ENCODE measurements at places on chromosomes 5 and 9.

- no peak for DNase-seq
These were observed 1683.2 kb downstream of the MAT2B start for GRCh38 chr5:165188556-165189175.

- peak; percentile 10 for DNase-seq
These were observed 37.1 kb upstream of the FAM169A start for GRCh38 chr5:74903165-74903787.

DNA sequence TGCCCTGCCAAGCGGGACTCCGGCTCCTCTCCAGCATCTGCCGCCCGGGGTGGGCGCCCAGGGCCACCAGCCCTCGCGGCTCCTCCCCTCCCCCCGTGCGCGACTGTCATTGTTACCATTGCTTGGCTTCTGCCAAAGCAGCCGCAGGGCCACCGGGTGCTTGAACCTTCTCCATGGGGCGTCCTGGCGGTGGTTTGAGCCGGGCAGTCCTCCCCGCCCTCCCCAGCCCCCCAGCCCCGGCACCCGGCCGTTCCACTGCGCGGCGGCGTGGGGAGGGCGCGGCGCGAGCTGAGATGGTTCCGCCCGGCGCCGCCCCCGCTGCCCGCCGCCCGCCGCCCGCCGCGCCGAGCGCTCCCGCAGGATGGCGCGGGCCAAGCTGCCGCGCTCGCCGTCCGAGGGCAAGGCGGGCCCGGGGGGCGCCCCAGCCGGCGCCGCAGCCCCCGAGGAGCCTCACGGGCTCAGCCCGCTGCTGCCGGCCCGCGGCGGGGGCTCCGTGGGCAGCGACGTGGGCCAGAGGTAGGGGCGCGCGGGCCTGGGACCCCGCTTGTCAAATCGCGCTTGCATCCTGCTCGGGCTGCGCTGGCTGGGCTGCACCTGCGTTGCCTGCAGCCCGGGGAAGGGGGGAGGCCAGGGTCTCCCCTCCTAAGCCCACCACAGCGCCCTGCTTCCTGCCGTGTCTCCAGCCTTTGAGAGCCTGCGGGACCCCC is 34.4 kb downstream of the KCNT1 start:
- no peak for DNase-seq

GRCh38 chr5:16140417-16140816 is 39.2 kb downstream of the MARCHF11 start:
- DNase-seq: no peak

GRCh38 chr5:100872408-100873190 is 30.5 kb downstream of the ST8SIA4 start:
- DNase-seq: peak; percentile 15

DNA sequence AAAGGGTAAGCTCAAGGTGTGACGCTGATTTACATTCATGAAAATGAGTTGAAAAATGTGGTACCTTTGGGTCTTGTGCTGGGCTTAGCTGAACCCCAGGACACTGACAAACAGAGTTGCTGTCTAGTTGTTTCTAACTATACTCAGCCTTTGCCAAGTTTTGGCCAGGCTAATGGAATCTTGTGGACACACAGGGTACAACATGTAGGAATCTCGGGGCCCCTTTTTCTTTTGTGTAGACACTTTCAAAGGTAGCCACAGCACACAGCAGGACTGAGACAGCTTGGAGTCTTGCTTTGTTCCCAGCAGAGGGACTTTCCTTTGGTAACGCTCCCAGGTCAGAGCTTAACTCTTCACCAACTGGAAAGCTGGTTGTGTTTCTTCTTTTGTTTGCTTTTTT is 7.8 kb downstream of the LIX1 start:
- no peak for DNase-seq

DNA sequence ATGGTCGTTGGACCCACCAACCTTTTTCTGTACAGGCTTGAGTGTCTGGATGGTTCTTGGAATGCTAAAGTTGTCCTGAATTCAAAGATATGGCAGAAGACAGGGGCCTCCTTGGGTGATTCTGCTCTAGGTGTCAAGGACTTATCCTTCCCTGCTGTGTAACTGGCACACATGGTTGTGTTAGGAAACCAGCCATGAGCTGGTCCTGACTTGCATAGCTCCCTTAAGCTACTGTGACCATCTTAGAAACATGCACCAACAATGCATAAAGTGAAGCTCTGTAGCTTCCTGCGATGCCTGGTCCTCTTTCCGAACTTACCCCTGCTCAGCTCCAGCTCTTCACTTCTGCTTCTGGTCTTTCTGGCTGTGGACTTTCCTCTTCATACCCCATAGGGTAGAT is 224.6 kb downstream of the TLE4 start:
- no peak for DNase-seq

GRCh38 chr9:89533411-89534095 is 35.6 kb upstream of the SEMA4D start:
- DNase-seq: no peak

- DNase-seq: no peak
These were observed 52.2 kb downstream of the GABBR2 start for GRCh38 chr9:98656511-98656910.

DNA sequence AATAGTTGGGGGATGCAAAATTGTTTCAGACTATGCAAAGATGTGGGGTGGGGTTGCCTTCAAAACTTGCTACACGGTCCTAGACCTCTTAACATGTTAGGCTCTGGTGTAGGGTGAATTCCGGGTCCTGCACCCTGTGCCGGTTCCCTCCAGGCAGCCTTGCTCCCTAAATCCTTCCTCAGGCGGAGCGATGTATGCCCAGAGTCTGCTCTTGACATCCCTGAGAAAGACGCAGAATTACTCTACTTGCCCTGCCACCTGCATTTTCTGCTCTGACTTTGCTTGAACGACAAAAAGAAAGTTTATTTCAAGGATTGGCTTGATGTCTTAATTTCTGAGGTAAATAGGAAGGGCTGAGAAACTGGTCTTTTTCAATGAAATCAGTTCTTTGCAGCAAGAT is 691 bp downstream of the THBS4 start:
- no peak for DNase-seq

DNA sequence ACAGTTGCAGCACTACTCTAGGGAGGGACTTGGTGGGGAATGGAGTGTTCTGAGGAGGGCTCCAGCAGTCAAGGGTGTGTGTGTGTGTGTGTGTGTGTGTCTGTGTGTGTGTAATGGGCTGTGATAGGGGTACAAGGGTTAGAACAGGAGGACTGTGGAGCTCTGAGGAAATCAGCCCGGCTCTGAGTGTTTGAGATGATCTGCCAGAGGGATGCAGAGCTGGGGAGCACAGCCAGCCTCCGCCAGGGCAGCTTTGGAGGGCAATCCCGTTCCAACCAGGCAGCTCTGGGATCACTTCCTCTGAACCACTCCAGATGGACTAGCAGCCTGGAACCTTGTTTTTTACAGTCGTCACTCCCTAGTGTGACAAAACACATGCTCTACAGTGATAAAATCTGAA is 3.0 kb upstream of the SLC6A7 start:
- no peak for DNase-seq

GRCh38 chr5:11609570-11610303 is 294.5 kb downstream of the CTNND2 start:
- DNase-seq: no peak

DNA sequence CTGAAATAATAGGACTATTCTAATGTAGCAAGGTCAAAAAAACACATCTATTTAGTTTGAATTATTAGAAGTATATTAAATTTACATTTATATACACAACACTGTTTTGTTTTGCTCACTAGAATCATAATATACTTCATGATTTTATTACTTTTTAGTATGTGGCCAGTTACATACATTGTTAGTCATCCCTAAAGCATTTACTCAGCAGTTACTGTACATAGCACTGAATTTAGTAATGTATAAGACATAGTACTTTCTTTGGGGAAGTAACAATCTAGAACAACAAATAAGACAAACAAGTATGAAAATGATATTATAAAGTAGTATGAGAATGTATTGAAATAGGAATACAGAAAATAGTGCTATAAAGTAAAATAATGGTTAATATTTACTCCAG is 28.2 kb downstream of the ERCC8 start:
- no peak for DNase-seq

GRCh38 chr5:168836603-168837231 is 257.5 kb upstream of the PANK3 start:
- no peak for DNase-seq

DNA sequence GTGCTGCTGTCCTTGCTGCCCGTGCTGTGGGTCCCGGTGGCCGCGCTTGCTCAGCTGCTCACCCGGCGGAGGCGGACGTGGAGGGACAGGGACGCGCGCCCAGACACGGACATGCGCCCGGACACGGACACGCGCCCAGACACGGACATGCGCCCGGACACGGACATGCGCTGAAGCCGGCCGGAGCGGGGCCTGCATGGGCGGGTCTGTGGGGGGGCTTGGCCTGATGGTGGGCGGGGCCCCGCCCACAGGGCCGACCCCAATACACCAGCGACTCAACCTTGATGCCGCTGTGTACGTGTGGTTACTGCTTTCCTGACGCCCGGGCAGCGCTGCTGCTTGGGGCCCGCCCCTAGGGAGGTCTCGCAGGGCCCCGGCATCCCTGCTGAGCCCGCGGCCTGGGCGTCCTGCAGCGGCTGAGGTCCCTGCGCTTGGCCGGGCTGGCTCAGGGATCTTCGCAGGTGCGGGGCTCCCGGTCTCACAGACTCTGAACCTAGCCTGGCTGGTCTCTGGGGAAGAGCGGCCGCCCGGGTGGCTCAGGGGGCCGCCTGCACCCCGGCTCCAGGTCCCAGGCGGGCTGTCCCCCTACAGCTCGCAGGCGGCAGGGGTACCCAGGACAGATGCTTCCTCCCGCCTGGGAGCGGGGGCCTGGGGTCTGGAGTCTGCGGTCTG is 20.9 kb downstream of the SLC6A18 start:
- DNase-seq: no peak

DNA sequence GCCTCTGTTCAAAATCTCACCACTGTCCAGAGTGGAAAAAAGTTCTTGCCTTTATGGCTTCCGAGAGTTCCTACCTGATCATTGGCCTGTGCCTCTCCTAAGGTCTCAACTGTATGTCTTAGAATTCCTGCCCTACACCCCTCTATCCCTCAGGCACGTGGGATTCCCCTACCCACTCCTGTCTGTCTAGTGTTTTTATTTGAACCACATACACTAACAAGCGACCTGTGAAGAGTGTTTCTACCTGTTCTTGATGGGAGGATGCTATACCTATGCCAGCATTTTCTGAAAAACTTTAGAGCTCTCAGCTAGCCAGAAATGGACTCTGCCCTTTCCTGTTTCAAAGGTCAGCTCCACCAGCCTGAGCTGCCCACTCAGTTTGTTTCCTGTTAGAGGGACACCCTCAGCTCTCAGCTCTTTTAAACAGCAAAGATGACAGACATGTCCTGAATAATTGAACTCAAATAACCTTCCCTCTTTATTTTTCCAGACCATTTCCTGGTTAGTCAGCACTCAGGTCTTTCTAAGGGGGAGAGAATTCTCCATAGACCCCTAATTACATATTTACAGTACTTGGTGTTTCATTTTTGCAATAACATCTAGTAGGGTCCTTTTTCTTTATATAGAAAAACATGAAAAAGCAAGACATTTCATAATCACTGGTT is 214.8 kb downstream of the AOPEP start:
- DNase-seq: no peak

- no peak for DNase-seq
These were observed 97.4 kb downstream of the PBX3 start for GRCh38 chr9:125844611-125845010.

DNA sequence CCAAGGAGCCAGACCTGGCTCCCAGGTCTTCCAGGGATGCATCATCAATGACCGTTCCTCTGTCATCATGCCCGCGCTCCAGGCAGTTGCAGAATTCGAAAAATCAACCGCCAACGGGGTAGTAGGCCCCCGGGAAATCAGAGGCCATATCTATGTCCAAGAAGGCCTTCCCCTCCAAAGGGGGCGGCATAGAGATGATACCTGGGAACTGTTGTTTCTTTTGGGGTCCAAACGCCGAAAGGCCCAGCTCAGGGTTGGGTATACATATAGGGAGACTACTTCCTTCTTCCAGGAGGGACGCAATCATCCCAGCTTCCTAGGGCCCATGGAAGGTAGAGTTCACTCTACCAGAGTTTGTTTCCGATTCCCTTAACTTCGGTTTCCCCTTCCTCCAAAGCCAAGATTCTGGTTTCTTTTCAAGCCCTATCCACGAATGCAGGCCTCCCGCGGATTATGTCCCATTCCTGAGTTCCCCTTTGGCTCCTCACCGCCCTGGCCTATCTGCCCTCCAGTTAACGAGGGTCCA is 754 bp downstream of the DCAF12 start:
- peak; percentile 11 for DNase-seq

- no peak for DNase-seq
These were observed 8.9 kb downstream of the RAB24 start for GRCh38 chr5:177294632-177295031.

- DNase-seq: no peak
These were observed 53.8 kb upstream of the RAD23B start for GRCh38 chr9:107229241-107229741.

- DNase-seq: no peak
These were observed 7.5 kb downstream of the HSPA5 start for GRCh38 chr9:125233678-125234077.

- no peak for DNase-seq
These were observed 17.5 kb downstream of the TLE1 start for GRCh38 chr9:81671880-81672280.

- DNase-seq: no peak
These were observed 569.6 kb upstream of the TUSC1 start for GRCh38 chr9:26247861-26248260.

- DNase-seq: peak; percentile 52
These were observed 590 bp downstream of the RASGRF2 start for GRCh38 chr5:80960531-80961375.

- no peak for DNase-seq
These were observed 301.3 kb downstream of the CSNK1G3 start for GRCh38 chr5:123813264-123813663.

- DNase-seq: no peak
These were observed 51.7 kb downstream of the GABRA1 start for GRCh38 chr5:161899590-161899989.

DNA sequence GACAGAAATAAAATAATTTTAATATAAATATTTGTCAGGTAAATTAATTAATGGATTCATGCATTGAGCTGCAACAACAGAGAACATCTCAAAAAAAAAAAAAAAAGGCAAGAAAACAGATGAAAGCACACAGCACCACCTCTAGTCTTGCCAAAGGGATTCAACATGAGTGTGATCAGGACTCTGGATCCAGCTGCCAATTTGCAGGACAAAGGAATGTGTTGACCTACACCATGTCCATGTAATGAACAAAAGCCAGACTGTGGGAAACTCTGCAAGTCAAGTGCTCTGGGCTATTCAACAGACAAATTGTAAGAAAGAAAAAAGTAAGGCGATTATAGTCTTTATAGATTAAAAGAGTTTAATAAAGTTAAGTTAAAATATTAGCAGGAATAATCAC is 769.3 kb downstream of the TLR4 start:
- no peak for DNase-seq

Measured in activated naive CD8-positive, alpha-beta T cell treated with anti-CD3 and anti-CD28 coated beads, Interleukin-2, amount 50 U/mL, for 24 hours (primary cell).